ENCODE measurements at places on chromosomes 5 and 9.

- DNase-seq = no peak
These were observed 136.5 kb upstream of the KLF4 start for GRCh38 chr9:107626118-107626517.

- no peak for DNase-seq
These were observed 261.6 kb downstream of the NFIB start for GRCh38 chr9:14052359-14052758.

- peak; percentile 96 for DNase-seq
These were observed 13.1 kb upstream of the DCAF12 start for GRCh38 chr9:34139477-34140146.

DNA sequence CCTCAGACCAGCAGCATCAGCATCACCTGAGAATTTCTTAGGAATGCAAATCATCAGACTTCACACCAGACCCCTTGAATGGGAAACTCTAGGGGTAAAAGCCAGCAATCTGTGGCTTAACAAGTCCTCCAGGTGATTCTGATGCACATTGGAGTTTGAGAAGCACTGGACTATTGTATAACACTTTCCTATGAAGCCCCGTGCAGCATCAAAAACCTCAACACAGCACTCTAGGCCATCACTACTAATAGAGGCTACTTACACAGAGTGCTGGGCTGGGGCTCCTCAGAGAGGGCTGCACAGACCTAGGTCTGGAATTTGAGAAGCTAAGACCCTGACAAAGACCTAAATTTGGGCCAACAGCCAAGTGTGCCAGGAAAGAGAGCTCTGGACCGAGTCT is 95.7 kb upstream of the ARAP3 start:
- no peak for DNase-seq

DNA sequence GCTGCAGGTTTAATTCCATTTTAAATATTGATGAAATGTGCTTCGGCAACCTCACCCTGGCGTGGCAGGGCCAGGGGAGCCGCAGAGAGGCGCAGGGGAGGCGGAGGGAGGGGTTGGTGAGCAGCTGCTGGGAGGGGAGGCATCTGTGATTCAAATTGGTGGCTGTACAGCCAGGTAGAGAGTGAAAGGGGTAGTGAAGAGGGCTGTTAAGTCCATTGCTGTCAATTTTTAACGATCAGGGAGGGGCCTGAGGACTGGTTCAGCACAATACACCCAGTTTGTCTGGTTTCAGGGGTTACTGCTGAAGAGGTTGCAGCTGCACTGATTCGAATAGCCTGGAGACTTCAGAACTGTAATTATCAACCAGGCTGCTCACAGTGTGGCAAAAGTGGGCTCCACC is 31.3 kb downstream of the LHX6 start:
- no peak for DNase-seq

DNA sequence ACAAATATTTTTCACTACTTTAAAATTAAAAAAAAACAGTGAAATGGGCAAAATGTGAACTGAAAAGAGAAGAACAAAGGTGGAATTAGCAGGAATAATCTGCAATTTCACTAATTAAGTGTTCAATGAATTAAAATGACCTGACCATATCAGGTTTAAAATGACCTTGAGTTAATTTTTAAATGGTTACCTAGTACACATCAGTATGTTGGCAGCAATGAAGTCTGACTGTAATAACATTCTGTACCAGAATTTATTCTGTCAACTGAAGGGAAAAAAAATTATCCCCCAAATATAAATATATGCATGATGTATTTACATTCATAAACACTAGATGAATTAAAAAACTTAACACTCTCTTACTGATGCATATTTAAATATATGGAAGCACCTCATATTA is 165.6 kb downstream of the RFX3 start:
- no peak for DNase-seq

Measured in GM23248 (cell line).